Heart right ventricle (tissue), 16 donors: ENCODE measurements at places on chromosomes 6 and 20. TPM values are rescaled to one million over a fixed set of nuclear protein-coding genes. Genes with fewer than 3 reads are reported as not detected.
A peak's percentile ranks its signal among the peaks of the same experiment; 100 is the strongest.

GRCh38 chr20:17709361-17710293 is 9.9 kb downstream of the BANF2 start:
- H3K4me1 ChIP-seq, result peaks cover 2% of the 10 kb centered on the region
- H3K27ac ChIP-seq, result no peak overlapping the region
- no peak overlapping the region for H3K4me3 ChIP-seq
- H3K36me3 ChIP-seq, result no peaks in the 10 kb centered on the region
- H3K27me3 ChIP-seq, result no peaks in the 10 kb centered on the region

GRCh38 chr20:42483730-42484303 is 705.9 kb downstream of the PTPRT start:
- H3K36me3 ChIP-seq, result no peaks in the 10 kb centered on the region
- H3K27ac ChIP-seq, result peak overlapping the region; percentile 6
- DNase-seq, result no peak
- no peaks in the 10 kb centered on the region for H3K27me3 ChIP-seq

GNAS-AS1 gene
- total RNA-seq, result 0.74 TPM

DNA sequence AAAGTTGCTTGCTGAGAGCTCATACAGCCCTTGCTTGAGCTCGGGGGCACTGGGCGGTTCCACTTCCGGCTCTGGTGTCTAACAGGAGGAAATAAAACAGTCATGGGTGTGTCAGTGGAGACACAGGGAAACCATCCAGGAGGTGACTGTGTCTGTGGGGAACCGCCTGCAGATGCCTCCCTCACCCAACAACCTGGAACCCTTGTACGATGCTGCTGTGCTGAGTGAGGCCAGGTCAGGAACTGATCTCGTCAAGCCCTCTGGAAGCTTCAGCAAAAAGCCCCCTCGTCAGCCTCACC is 15.5 kb downstream of the TXNDC5 start:
- H3K27me3 ChIP-seq, result no peaks in the 10 kb centered on the region
- no peak overlapping the region for H3K27ac ChIP-seq
- H3K4me3 ChIP-seq, result no peak overlapping the region
- no peaks in the 10 kb centered on the region for H3K4me1 ChIP-seq
- peaks cover 100% of the 10 kb centered on the region for H3K36me3 ChIP-seq
- no peak for DNase-seq

DNA sequence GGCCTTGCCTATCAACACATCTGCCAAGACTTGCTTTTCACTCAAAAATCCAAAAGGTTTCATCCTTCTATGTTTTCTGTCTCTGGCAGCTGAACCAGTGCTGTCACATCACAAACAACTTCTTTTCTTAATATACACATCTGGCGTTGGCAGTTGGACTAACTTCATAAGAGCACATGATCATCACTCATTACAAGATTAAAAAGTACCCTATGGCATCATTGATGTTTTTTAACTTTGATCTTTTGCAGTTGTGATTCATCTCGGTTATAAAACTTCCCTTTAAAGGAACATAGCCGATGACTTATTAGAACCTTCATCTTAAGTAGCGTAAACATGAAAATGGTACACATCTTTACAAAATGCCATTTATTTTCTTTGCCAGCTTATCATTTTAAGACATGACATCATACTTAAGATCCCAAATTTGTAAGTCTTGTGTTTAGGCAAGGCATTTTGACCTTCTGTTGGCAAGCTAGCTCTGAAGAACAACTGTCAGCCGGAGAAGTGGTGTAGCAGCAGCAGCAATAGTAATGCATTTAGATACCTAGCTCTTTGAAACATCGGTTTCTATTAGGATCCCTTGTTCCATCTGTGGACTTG is 64.2 kb upstream of the SUPT3H start:
- H3K4me3 ChIP-seq, result no peak overlapping the region
- H3K27ac ChIP-seq, result no peak overlapping the region
- DNase-seq, result no peak
- H3K27me3 ChIP-seq, result no peaks in the 10 kb centered on the region
